ENCODE measurements at places on chromosomes 6 and 20.

- DNase-seq, result no peak
Measured at GRCh38 chr6:5898102-5898501, 108.6 kb downstream of the NRN1 start.

- no peak for DNase-seq
Measured at GRCh38 chr20:4113615-4114603, 98.6 kb upstream of the RNF24 start.

DNA sequence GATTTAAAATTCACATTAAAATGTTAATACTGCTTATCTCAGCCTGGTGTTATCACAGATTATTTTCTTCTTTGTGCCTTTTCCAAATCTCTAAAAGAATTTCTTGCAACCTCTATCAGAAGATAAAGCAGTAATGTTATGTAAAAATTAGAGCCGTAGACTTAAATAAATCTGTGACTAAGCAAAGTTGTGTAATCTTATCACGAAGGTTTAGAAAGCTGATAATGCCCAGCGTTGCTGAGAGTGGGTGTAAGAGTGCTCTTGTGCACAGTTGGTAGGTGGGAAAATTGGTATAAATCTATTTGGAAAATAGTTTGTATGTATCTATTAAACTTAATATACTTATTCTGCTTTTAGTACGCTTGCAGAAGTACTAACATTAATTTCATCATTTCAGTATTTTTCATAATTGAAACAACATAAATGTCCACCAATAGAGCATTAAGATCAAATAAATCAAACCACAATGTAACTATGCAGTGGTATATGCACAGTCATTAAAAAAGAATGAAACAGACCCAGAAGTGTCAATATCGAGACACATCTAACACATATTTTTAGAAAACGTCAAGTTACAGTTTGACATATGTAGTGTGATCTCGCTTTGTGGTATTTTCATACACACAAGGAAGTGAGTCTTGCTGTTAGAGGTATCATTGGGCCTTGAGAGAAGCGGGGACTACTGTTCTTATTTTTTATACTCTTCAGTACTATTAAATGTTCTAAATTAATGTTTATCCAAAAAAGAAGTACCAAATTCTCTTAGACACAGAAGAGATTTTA is 54.4 kb upstream of the PBOV1 start:
- DNase-seq, result peak; percentile 76

DNA sequence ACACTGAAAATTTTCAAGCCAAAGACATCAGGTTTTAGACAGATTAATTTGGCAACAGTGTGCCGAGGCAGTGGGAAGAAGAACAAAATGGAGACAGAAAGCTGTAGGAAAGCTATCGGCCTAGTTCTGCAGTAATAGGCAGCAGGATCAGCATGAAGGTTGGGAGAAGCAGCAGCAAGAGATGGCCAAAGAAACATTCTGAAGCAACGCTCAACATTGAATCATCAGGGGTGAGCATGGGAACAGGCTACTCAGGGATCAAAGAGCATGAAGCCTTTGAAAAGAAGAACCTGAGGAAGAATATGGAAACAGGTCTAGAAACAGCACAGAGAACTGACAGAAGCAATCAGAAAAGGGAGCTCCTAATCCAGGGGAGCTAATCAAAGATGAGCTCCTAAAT is 7.1 kb upstream of the DST start:
- DNase-seq, result no peak

DNA sequence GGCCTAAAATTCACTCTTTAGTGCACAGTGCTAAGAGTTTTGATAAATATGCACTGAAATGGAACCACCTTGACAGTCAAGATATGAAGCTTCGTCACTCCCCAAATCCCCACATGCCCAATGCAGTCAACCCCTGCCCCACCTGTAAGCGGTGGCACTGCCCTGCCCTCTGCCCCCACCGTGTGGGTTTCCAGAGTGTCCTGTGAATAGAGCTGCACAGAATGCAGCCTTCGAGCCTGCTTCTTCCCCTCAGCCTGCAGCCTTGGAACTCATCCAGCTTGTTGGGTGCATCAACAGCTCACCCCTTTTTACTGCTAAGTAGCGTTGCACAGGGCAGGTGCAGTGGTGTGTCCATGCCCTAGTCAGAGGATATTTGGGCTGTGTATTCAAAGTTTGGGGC is 216.3 kb downstream of the SYNDIG1 start:
- no peak for DNase-seq

DNA sequence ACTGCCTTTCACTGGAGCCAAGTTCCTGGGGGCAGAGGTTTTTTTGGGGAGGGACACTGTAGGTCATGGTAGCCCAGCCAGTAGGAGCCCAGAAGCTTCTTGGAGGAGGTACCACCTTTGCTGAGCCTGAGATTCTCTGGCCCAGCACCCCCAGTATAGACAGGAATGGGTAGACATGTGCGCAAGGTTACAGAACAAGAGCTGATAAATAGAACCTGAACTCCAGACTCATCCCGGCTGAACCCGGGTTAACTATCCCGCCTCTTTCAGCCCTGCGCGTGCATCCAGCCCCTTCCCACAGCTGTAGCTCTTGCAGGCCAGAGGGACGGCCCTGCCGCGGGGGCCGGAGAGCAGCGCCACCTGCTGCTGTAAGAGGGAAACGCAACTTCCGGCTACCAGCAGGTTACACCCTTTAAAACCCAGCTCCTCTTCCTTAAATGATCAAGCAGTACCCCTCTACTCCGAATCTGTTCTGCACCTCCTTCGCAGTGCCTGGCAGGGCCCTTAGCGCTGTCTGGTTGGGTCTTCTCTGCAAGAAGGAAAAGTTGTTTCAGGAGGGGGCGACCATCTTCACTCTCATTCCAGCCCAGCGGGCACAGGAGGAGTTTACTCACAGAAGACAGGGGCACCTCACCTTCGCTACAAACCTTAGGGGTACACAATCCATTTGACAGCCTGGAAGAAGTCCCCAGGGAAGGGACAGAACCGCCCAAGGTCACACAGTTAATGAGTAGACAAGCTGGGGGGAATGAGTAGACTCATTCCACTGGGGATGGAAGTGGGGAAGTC is 7.5 kb downstream of the SRXN1 start:
- no peak for DNase-seq

DNA sequence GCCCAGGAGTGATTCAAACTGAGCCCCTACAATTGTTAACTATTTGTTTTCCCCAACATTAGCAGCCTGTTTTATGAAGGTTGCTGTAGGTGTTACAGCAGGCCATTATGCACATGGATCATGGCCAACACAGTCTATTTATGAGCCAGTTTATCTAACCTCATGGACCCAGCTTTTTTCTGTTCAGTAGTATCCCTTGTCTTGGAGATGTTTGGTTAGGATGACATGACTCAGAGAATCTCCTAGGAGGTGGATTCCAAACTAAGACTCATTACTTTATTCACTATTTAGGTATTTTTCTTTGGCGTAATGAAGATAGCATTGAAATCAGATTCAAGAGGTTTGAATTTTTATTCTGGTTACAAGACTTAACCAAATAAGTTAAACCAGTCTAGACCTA is 62.8 kb upstream of the TFB1M start:
- peak; percentile 97 for DNase-seq

Data from astrocyte (in vitro differentiated cells and primary cell).